ENCODE measurements at places on chromosomes 3 and 15.

DNA sequence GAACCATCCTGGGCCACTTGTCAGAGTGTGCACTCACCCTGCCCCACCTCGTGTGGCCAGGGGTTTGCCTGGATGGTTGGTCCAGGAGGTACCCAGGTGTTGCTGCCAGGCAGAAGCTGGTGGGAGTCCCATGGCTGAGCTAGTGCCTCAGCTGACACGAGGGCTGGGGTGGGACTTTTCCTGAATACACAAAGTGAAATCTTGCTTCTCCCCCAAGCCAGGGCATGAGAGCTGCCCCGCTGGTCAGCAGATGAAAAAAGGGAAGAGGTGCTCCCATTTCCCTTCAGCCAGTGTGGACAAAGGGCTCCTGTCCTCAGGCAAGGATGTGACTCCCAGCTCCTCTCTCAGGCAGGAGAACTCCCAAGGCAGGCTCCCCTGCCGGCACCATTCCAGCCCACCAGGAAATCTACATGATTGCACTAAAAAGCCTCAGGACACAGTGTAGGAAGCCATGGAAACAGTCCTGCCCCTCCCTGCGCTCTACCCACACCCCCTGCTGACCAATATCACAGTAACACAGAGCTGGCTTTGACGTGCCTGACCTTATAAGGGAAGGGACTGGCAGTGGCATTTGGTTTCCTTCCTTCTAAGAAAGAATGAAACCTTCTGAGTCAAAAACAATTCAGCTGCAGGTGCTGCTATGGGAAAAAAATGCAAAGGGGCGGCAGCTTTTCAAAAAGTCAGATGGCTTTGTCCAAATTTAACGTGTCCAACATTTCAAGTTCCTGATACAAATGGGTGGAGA lies 33.9 kb downstream of the MYO5C start:
- DNase-seq = peak; percentile 98

DNA sequence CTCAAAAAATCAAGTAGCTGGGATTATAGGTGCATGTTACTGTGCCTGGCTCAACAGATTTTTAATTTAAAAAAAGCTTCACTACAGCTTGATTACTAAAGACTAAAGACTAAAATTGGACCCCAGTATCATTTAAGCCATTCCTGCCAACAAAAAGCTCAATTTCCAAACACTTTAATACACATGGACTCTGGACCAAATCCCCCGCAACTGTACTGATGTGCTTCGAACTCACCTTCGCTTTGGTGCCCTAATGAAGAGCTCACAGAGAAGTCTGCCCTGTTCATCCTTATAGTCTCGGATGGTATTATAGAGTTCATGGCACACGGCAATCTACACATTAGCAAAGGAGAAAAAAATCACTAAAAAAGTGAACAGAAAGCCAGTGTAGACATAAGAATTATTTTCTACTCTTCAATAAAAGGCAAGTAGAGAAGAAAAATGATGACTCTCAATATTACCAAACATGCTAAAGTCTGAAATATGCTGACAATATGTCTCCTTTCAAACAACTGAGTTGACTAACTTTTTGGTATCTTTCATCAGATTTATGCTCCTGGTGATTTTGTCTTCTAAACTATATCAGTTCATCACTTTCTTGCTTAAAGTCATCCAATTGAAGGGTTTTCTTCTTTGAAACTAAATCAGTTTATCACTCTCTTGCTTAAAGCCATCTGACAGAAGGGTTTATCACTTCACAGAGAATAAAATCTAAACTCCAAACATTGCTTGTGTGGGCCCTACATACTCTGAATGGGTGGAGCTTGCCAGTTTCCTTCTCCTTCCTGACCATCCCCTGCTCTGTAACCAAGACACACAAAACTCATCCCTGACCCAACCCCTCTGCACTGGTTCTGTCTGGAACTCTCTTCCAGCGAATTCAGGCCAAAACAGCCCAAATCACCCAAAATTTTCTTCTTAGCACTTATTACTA lies 7.2 kb downstream of the PBRM1 start:
- no peak for DNase-seq

GRCh38 chr3:119555309-119555735 lies 4.1 kb downstream of the CD80 start:
- DNase-seq = no peak

DNA sequence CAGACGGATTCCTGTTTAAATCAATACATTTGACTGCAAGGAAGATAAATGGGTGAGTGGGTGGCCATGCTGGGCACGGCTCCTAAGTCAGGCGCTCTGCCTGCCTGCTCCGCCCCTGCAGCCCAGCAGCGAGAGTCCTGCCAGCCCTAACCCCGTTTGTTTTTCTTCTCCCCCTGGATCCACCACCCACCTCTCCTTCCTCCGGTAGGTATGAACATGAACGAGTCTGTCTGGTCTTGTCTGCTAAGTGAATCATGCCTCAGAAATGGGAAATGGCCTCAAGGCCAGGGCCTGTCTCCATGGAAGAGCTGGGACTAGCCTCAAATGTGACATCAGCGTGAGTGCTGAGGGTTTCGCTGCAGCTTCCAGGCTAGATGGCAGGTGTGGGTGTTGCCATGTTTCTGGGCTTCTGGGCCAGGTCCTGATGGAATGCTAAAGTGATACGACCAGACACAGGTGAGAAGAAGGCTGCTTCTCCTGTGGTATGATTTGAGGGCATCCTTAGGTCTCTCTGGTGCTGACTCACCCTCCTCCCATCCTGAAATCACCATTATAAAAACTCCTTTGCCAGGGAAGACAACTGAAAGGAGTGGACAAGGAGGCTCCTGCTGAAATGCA lies 5.6 kb upstream of the FEM1B start:
- DNase-seq = no peak

GRCh38 chr3:8438507-8439079 lies 63.0 kb upstream of the LMCD1 start:
- no peak for DNase-seq

GRCh38 chr3:109640146-109640652 lies 302.9 kb upstream of the DPPA4 start:
- no peak for DNase-seq

GRCh38 chr3:8652324-8652987 lies 7.9 kb upstream of the SSUH2 start:
- DNase-seq = no peak

- peak; percentile 56 for DNase-seq
Measured at GRCh38 chr3:52283306-52283705, 4.3 kb upstream of the GLYCTK start.

- DNase-seq = no peak
Measured at GRCh38 chr15:94036156-94036555, 195.2 kb upstream of the MCTP2 start.

DNA sequence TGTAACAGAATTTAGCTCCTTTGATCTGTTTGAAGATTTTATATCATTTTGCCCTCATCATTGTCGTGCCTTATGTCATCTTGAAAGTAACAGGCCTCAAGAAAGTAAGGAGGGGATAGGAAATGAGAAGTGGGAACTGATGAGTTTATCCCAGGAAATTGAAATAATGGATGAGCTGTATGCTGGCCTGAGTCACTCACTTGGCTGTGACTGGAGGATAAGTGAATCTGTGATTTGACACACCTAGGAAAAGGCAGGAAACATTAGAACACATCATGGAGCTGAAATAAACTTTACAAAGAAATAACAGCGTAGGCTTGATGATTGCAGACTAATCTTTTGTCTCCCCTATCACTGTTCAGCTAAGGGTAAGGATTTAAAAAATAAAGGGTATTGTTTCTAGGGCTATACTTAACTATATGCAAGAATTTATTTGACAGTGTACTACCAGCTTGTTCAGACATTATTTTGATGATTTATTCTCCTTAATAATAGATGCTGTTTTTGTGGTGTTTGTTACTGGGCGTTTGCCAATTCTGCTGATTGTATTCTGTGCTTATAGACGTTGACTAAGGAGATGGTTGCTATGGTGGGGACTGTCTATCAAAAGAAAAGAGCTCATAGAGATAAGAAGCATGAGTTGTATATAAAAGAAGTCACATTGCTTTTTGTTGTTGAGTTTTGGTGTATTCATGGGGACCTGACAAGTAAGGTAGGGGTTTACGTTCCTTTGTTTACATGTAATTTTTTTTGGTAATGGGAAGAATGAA lies 105.6 kb upstream of the ROPN1 start:
- DNase-seq = no peak

GRCh38 chr3:33417066-33417673 lies 23.0 kb downstream of the UBP1 start:
- DNase-seq = no peak

GRCh38 chr3:129016356-129016719 lies 15.2 kb downstream of the EFCC1 start:
- DNase-seq = no peak

DNA sequence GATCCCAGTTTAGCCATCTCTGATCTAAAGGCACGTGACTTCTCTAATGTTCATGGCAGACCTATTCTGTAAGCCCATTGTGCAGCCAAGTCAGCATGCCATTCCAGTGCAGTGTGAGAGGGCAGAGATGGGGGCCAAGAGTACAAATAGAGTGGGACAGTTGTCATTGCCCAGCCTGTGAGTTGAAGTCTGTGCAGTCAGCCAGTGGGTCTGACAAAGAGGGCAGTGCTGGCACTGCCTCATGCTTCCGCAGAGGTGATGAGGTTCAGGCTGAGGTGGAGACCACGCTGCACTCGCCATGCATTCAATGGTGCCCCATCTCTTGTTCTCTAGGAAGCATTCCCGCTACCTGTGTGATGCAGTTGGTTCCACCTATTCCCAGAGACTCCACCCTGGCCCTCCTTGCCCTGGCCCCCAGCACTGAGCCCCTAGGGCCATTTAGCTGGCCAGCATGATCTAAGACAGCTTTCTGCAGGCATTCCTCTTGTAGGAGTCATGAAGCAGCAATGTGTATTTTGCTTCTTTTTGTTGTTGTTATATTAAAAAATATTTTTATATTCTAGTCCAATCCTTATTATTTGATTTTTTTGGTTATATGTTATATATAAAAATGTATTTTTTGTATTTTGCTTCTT lies 3.7 kb downstream of the MRAS start:
- DNase-seq = no peak

- DNase-seq = no peak
Measured at GRCh38 chr3:126867863-126868200, 115.1 kb upstream of the PLXNA1 start.

DNA sequence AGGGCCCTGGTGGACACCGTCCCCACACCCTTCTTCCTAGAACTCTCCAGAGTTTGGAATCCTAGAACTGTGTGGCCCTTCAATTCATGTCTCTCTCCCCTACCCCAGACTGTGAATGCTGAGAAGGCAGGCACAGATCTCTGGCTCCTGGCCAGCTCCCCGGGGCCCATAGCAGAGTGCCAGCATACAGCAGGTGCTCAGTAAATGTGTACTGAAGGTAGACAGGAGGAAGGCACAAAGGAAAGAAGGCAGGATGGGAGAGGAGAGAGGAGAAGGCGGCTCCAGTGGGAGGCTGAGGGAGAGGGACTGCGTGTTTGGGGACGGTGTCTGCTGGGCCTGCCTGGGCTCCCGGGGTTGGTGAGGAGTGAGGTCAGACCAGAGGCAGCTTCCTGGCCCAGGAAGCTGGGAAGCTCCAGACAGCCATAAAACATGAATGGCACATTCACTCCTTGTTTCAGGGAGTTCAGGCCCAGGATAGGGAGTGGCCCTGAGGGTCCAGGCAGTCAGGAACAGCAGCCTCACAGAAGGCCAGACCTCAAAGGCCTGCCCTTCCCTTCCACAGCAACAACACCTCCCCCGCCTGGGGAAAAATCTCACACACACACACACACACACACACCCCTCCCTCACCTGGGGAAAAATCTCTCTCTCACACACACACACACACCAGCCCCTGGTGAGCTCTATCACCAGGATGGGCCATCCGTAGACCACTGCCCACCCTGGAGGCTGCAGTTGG lies 137.1 kb upstream of the PRR20G start:
- no peak for DNase-seq

DNA sequence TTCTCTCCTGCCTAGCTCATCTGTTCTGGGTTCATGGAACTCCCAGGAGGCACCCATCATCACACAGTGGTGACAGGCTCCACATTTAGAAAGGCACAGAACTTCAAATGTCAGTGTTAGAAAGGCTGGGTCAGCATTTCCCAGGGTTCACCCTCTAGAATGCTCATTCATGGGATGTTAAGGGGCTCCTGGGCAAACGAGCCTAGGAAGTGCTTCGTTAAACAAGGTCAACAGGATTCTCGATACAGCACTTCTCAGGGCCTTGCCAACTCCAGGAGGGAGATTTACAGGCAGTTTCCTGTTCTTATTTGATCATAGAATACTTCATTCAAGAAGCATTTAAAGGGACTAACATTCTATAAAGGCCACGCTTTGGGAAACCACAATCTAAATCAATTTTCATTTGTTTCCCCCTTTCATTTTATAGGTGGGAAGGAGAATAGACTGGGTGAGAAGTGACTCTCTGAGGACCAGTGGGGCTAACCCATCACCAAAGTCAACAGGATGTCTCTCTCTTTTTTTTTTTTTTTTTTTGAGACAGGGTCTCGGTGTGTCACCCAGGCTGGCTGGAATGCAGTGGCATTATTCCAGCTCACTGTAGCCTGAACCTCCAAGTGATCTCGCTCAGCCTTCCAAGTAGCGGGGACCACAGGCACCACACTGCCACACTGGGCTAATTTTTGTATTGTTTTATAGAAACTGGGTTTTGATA lies 14.3 kb downstream of the IGDCC4 start:
- no peak for DNase-seq

GRCh38 chr3:15462451-15462850 lies 35.1 kb downstream of the EAF1 start:
- no peak for DNase-seq

DNA sequence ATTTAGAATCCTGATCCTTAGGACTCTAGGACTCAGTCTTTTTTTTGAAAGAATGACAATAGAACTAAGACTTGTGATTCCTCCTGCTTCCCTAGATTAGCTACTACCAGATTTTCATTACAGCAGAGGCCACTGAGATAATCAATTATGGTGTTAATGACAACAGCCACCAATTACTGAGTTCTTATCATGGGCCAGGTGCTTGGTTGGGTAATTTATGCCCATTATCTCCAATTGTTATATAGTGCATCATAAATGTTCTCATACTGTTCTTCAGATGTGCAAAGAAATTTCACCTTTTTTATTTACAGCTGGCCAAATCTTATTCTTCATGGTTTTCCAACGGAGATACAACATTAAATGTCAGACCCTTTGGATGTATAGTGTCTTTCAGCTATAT lies 162.9 kb upstream of the CMC1 start:
- DNase-seq = no peak

- DNase-seq = no peak
Measured at GRCh38 chr3:21835264-21835663, 84.3 kb upstream of the ZNF385D start.

GRCh38 chr3:43534675-43535074 lies 87.1 kb downstream of the ANO10 start:
- DNase-seq = no peak

DNA sequence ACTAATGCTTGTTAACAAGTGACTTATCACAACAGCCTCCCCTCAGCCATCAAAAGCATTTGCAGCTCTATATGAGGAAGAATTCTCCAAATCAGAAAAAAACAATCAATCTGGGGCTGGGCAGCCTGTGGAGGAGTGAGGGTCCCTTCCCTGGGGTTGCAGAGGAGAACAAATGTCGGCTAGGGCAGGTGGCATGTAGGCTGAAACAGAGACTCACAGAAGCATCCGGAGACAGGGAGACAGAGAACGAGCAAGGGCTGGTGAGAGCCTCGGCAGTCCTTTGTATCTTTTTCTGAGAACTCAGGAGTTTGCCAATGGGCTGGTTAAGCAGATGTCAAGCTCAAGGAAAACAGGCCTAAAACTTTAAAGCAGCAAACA lies 15.8 kb downstream of the ITGA11 start:
- no peak for DNase-seq
